ENCODE measurements at places on chromosomes 6 and 20. TPM values are rescaled to one million over a fixed set of nuclear protein-coding genes. Genes with fewer than 3 reads are reported as not detected.

PTK6 gene
- not detected for total RNA-seq

SIRPB1 gene
- total RNA-seq = 1.9 TPM

NHSL1 gene
- 23.6 TPM for total RNA-seq

PROCR gene
- total RNA-seq = 2.9 TPM

CRISP2 gene
- not detected for total RNA-seq

CENPQ gene
- 4.5 TPM for total RNA-seq

DNA sequence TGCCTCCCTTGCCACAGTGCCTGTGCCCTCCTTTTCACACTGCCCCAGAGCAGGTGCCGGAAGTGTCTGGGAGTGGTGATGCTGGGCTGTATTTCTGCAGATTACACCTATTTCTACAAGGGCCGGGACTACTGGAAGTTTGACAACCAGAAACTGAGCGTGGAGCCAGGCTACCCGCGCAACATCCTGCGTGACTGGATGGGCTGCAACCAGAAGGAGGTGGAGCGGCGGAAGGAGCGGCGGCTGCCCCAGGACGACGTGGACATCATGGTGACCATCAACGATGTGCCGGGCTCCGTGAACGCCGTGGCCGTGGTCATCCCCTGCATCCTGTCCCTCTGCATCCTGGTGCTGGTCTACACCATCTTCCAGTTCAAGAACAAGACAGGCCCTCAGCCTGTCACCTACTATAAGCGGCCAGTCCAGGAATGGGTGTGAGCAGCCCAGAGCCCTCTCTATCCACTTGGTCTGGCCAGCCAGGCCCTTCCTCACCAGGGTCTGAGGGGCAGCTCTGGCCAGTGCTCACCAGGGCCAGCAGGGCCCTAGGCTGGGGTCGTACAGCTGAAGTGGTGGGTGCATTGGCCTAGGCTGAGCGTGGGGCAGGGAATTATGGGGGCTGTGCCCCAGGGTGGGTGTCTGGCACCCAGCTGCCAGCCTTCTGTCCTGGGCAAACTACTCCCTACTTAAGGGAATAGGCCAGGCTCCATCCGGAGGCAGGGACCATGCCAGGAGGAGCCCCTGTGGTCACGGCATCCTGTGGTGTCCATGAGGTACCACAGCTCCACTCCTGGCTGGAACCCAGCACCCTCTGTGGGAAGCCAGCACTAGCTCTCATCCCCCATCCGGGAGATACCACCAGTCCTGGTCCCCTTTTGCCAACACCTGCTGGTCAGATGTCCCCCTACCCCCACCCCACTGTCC is 3.5 kb downstream of the MMP24OS start:
- no peak for DNase-seq

DNA sequence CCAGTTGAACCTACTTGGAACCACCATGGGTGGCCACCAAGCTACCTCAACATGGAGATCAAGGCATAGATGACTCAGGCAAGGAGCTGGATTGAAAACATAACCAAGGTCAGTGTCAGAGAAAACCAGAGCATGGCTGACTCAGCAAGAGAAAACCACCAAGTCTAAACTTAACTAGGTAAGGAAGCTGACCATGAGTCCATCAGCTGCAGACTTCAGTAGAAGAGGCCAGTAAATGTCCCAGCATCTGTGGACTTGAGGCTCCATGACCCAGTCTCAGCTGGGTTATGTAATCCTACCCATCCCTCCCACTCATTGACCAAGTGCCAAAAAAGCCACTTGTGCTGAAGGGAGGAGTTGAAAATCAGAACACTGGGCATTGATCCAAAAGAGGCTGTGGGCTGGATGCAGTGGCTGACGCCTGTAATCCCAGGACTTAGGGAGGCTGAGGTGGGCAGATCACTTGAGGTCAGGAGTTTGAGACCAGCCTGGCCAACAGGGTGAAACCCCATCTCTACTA is 93.7 kb upstream of the CBLN4 start:
- no peak for DNase-seq

DNA sequence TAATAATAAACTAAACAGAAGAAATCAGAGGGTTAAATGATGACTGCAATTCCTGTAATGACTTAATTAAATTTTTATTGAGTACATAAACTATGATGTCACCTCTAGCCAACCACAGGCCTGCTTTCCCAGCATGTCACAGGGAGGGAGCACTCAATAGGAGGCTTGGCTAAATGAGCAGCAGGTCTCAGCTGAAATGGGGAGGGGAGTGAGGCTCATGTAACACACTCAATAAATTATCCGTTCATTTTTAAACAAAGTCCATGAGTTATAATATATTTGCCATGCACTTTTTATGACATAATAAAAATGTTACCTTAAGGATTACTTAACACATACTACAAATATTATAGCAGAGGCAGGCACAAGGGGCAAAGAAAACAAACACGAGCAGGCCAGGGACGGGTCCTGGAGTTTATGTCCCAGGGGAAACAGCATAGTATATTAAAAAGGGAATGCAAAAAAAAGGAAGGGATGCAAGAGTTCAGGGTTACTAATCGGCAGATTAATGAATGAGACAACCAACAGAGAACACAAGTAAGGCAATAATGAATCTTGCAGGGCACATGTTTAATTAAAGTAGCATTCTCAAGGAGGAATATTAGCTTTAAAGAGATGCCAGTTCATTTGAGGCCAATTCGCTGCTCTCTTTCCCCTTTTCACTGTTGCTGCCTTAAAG is 27.1 kb upstream of the FAM83C start:
- DNase-seq = no peak

DNA sequence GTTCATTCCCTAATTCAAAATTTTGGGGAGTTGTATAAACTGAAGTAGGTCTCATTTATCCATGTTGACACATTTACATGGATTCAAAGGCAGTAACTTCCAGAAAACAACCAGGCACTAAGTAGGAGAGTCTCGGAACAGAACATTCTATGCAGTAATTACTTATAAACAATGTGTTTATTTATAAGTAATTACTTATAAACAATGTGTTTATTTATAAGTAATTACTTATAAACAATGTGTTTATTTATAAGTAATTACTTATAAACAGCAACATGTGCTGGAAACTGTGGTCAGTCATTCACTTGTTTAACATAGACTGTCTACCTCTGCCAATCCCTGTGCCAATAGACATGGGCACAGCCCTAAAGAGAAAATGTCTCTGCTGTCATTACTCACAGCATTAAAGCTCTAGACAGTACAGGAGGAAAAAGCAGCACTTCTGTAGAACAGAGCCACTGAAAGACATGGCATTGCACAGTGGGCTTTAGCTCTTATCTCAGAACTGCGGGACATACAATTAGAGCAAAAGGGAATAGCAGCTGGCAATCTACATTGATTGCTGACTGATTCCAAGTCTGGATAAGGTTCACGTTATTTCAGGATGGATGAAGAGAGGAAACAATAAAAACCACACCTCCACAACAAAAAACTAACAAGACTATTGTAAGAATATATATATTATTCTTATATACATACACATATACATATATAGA is 188.2 kb downstream of the WDR27 start:
- no peak for DNase-seq

- DNase-seq = no peak
Observed at GRCh38 chr20:12977328-12978125, 31.2 kb upstream of the SPTLC3 start.
